Activated CD4-positive, alpha-beta T cell treated with anti-CD3 and anti-CD28 coated beads, Interleukin-2, amount 10 ng/mL, durations not matched to agents 7 days and 5 days (primary cell): ENCODE measurements at places on chromosomes 11 and 22. TPM values are rescaled to one million over a fixed set of nuclear protein-coding genes. Genes with fewer than 3 reads are reported as not detected.

DNA sequence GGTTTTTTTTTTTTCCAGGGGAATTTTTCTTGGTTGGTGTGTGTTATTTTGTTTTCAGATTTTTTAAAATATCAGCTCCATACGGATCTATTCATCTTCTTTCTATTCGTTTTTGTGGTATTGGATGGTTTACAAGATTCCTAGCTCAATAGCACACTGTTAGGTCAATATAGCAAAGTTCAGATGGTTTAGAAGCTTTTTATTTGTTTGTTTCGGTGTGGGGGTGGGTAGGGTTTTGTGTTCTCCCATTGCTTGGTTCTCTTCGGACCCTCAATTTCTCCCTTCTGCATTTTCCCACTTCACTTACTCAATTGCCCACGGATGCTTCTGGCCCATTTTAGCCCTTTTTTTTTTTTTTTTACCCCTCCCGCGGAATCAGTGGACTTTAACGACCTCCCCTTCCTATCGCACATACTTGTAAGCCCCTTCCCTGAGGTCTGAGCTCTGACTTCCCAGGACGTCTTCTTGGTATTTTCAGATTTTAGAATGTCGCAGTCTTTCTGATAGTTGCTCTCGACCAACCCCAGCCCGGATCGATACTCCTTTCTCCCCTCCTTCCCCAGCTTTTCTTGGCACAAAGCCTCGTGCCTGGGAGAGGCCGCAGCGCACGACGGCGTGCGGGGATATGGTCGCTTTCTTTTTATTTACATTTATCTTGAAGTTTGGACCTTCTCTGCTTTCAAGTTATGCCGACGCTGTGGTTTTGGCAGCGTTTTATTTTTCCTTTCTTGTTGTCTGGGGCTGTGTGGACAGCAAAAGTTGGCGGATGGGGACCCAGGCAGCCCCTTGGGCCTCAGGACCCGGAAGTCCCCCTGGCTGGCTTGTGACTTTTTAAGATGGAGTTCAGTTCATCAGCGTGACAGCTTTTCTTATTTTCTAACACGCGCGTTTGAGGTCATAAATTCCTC is 4.4 kb upstream of the SPDYC start:
- DNase-seq = no peak
- H3K4me3 ChIP-seq = no peak overlapping the region
- no peaks in the 10 kb centered on the region for H3K36me3 ChIP-seq
- no peak overlapping the region for H3K27ac ChIP-seq
- no peaks in the 10 kb centered on the region for H3K27me3 ChIP-seq
- H3K4me1 ChIP-seq = peaks cover 12% of the 10 kb centered on the region

DNA sequence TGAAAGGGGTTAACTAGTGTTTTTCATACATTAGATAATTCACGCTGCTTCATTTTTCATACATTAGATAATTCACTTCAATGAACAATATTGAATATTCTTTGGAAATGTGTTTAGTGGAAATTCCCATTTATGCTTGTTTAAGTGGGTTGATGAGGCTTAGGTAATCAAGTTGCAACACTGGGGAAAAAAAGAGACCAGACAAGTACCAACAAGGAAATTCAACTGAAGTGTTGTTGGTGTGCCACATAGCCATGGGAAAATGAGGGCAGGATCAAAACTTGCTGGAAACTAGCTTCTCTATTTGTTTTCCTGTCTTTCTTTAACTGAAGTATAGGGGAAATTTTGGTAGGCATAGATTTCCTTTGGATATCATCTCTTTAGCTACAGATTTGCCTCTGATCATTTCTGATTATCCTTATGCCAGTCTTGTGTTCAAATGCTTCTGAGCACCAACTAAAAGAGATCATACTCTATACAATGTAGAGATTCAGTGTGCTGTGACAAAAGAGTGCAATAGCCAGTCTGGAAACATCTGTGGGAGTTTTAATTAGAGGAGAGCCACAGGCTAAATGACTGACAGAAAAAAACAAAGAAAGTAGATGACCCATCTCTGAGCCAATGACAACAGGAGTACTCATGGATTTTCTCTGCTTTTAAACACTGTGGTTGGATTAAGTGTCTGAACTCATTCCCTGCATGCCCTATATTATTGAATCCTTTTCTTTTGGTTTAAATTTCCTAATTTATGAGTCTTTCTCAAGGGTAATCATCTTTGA is 67.6 kb upstream of the CTSC start:
- DNase-seq = no peak
- no peak overlapping the region for H3K4me3 ChIP-seq
- H3K4me1 ChIP-seq = peaks cover 47% of the 10 kb centered on the region
- no peak overlapping the region for H3K27ac ChIP-seq

- H3K36me3 ChIP-seq = peaks cover 10% of the 10 kb centered on the region
- no peak overlapping the region for H3K27ac ChIP-seq
- H3K4me3 ChIP-seq = no peak overlapping the region
- no peaks in the 10 kb centered on the region for H3K4me1 ChIP-seq
These were observed 4.6 kb downstream of the MOB2 start for GRCh38 chr11:1481861-1482441.

- H3K36me3 ChIP-seq = no peaks in the 10 kb centered on the region
- no peak for DNase-seq
- H3K4me1 ChIP-seq = no peaks in the 10 kb centered on the region
- H3K27ac ChIP-seq = no peak overlapping the region
These were observed 12.9 kb upstream of the WT1 start for GRCh38 chr11:32448232-32448631.

GRCh38 chr11:62472063-62472884 is 53.4 kb downstream of the SCGB1A1 start:
- H3K27me3 ChIP-seq = no peaks in the 10 kb centered on the region
- no peak overlapping the region for H3K27ac ChIP-seq
- no peak overlapping the region for H3K4me3 ChIP-seq
- DNase-seq = no peak

GRCh38 chr22:43891360-43892182 is at the start of gene PNPLA5:
Gene PNPLA5, minus strand, starts transcription at chr22:43892013. Its CDS starts 133 bp downstream, at chr22:43891880.
- H3K27me3 ChIP-seq = peaks cover 34% of the 10 kb centered on the region
- no peak within 1 kb of the TSS for H3K27ac ChIP-seq
- no peak for DNase-seq
- H3K36me3 ChIP-seq = no peaks in the 10 kb centered on the region
- no peaks in the 10 kb centered on the region for H3K4me1 ChIP-seq

The CCDC116 gene
- total RNA-seq = 0.42 TPM

DNA sequence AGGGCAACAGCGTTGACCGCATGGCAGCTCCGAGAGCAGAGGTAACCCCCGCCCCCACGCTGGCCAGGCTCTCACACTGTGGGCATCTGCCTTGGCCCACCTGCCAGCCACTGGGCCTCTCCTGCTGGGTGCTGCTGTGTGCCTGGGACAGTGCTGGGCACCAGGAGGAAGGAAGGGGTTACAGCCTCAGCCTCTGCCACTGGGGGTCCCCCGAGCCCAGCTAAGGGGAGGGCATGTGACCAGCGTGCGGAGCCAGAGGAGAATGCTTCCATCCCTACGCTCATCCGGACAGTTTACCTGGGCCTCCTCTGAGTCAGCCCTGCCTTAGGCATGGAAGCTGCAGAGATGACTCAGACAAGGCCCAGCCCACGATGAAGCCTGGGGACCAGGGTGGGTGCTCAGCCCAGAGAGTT is 10.9 kb downstream of the NCF4 start:
- no peak for DNase-seq
- no peak overlapping the region for H3K4me3 ChIP-seq
- H3K27me3 ChIP-seq = no peaks in the 10 kb centered on the region
- H3K4me1 ChIP-seq = peaks cover 25% of the 10 kb centered on the region

GRCh38 chr11:110891411-110891810 is 179.2 kb upstream of the ARHGAP20 start:
- no peak overlapping the region for H3K4me3 ChIP-seq
- no peak for DNase-seq
- H3K36me3 ChIP-seq = no peaks in the 10 kb centered on the region
- H3K27ac ChIP-seq = no peak overlapping the region
- H3K27me3 ChIP-seq = no peaks in the 10 kb centered on the region

- H3K36me3 ChIP-seq = peaks cover 36% of the 10 kb centered on the region
- peaks cover 32% of the 10 kb centered on the region for H3K4me1 ChIP-seq
- H3K27me3 ChIP-seq = no peaks in the 10 kb centered on the region
- H3K4me3 ChIP-seq = peak overlapping the region; percentile 79
These were observed 1.2 kb downstream of the MAP4K2 start for GRCh38 chr11:64801561-64802369.

DNA sequence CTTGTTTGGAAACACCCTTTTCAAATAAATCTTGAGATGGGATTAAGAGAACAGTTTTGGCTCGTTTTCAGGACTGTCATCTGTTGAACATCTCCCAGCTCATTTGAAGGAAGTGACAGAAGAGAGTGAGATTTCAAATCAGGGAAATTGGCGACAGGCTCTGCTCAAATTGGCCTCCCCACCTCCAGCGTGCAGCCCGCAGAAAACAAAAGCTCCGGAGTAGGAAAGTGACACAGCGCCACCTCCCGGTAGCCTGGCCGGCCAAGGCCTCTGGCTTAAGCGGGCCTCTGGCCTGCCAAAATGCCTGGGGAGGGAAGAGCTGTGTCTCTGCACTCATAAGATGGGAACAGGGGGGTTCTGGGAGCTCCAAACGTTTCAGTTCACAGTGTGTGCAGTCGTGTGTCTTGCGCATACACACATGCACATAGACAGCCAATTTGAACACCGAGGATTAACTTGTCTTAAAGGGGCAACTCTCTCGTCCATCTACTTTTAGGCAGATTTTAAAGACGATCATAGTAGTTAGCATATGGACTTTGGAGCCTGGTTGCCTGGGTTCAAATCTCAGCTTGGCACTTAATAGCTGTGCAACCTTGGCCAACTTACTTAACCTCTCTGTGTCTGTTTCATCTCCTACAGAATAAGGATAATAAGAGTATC is 132.7 kb upstream of the RCN1 start:
- DNase-seq = peak; percentile 60
- H3K4me1 ChIP-seq = no peaks in the 10 kb centered on the region

GRCh38 chr11:127600674-127601073 is 600.1 kb upstream of the KIRREL3 start:
- no peak overlapping the region for H3K4me3 ChIP-seq
- H3K27me3 ChIP-seq = no peaks in the 10 kb centered on the region
- DNase-seq = no peak
- H3K27ac ChIP-seq = no peak overlapping the region
- H3K36me3 ChIP-seq = no peaks in the 10 kb centered on the region

DNA sequence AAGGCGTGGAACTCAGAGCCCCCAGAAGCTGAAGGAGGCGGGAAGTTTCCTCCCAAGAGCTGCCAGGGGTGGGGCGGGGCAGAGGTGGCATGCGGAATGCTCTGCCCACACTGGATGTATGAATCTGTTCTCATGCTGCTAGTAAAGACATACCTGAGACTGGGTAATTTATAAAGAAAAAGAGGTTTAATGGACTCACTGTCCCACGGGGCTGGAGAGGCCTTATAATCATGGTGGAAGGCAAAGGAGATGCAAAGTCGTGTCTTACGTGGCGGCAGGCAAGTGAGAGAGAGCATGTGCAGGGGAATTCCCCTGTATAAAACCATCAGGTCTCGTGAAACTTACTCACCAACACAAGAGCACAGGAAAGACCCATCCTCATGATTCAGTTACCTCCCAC is 57.6 kb downstream of the SMIM38 start:
- peaks cover 5% of the 10 kb centered on the region for H3K4me1 ChIP-seq
- no peak overlapping the region for H3K27ac ChIP-seq
- DNase-seq = no peak
- H3K36me3 ChIP-seq = no peaks in the 10 kb centered on the region
- H3K4me3 ChIP-seq = no peak overlapping the region

The CCDC188 gene
- 0.23 TPM for total RNA-seq

DNA sequence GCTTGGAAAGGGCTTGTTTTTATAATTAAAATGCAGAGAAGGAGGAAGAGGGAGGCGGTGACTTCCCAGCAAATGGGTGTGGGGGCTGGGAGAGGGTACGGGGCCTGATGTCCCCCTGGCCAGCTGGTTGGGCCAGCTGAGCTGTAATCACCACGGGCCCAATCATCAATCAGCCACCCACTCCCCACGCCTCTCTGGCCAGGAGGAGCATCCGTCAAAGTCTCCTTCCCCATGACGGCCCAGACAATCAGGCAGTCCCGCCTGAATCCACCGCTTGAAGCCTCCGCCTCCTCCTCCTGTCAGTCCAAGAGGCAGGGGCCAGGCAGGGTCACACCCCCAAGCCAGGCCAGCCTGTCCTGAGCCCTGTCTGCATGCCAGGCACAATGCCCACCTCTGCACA is 13.3 kb upstream of the CABP7 start:
- H3K4me3 ChIP-seq = no peak overlapping the region
- no peak overlapping the region for H3K27ac ChIP-seq
- H3K27me3 ChIP-seq = peaks cover 4% of the 10 kb centered on the region
- H3K36me3 ChIP-seq = no peaks in the 10 kb centered on the region

DNA sequence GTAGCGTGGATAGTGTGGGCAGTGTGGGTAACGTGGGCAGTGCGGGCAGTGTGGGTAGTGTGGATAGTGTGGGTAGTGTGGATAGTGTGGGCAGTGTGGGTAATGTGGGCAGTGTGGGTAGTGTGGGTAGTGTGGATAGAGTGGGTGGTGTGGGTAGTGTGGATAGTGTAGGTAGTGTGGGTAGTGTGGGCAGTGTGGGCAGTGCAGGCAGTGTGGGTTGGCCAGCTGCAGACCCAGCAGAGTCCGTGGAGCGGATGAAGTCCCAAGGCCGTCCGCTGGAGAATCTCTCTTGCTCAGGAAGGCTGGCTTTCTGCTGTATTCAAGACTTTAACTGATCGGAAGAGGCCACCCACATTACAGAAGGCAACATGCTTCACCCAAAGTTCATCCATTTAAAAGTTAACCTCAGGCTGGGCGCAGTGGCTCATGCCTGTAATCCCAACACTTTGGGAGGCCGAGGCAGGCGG is 26.1 kb upstream of the KRTAP5-6 start:
- H3K4me3 ChIP-seq = no peak overlapping the region
- no peaks in the 10 kb centered on the region for H3K4me1 ChIP-seq
- H3K27ac ChIP-seq = no peak overlapping the region
- H3K27me3 ChIP-seq = peaks cover 51% of the 10 kb centered on the region
- DNase-seq = no peak

DNA sequence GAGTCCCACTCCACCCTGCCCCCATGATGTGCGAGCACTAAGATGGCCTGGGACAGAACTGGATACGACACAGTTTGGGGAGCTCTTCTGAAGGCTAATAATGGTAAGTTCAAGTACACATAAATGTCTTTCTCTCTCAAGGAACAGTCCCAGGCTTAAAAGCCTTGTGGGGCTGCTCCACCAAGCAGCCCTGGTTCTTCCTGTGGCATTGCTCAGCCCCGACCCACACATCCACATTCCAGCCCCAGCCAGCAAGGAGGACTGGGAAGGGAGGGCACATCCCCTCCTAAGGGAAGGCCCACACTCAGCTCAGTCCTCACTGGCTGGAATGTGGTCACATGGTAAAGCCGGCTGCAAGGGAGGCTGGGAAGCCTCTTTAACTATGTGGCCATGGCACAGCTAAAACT is 13.3 kb upstream of the MB start:
- DNase-seq = no peak
- peak overlapping the region; percentile 72 for H3K27ac ChIP-seq
- H3K4me1 ChIP-seq = peaks cover 39% of the 10 kb centered on the region
- H3K36me3 ChIP-seq = no peaks in the 10 kb centered on the region
- H3K4me3 ChIP-seq = no peak overlapping the region
- peaks cover 9% of the 10 kb centered on the region for H3K27me3 ChIP-seq

DNA sequence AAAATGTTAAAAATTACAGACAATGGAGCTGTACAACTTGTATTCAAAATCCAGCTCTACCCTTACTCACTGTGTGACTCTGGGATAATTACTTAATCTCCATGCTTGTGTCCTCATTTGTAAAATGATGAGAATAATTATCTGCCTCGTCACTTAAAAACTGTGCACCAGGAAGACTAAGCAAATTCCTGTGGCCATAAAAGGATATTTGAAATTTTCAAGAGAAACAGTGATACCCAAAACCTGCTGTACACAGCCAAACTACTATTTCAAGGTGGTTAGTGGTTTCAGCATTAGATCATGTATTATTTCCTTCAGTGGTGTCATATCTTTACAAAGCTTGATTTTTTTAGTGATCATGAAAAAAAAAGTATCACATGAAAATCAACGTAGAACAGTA is 136.9 kb downstream of the METTL15 start:
- no peak overlapping the region for H3K4me3 ChIP-seq
- no peaks in the 10 kb centered on the region for H3K27me3 ChIP-seq
- DNase-seq = no peak
